ENCODE measurements at places on chromosomes 3 and 15.

GRCh38 chr3:113143353-113143752 lies 68.0 kb upstream of the BOC start:
- H3K4me3 ChIP-seq, result no peak overlapping the region
- H3K36me3 ChIP-seq, result no peaks in the 10 kb centered on the region
- no peak for DNase-seq
- H3K27me3 ChIP-seq, result peaks cover 3% of the 10 kb centered on the region

DNA sequence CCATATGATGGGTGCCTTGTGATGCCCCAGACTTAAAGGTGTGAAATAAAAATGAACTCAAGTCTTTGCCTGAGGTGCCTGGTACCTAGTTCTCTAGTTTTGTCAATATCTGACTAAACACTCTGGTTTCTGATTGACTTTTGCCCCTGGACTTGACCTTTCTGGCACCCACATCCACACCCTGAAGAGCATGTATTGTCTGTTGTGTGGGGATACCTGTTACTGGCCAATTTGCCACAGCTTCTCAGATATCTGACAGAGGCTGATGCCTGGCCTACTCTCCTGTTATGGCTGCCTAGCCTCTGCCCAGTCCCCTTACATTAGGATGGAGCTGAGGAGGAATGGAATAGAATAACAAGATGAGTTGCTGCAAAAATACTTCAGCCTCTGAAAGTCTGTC lies 3.6 kb downstream of the ZBTB38 start:
- no peak for DNase-seq
- H3K36me3 ChIP-seq, result peaks cover 3% of the 10 kb centered on the region
- peaks cover 3% of the 10 kb centered on the region for H3K27me3 ChIP-seq
- peaks cover 28% of the 10 kb centered on the region for H3K4me1 ChIP-seq
- H3K27ac ChIP-seq, result no peak overlapping the region

- DNase-seq, result no peak
- H3K4me1 ChIP-seq, result no peaks in the 10 kb centered on the region
- H3K36me3 ChIP-seq, result no peaks in the 10 kb centered on the region
- no peak overlapping the region for H3K4me3 ChIP-seq
- no peak overlapping the region for H3K27ac ChIP-seq
These were observed 149.7 kb upstream of the SPRED1 start for GRCh38 chr15:38102972-38103371.

GRCh38 chr3:44106756-44107155 lies 134.9 kb upstream of the TOPAZ1 start:
- no peak overlapping the region for H3K4me3 ChIP-seq
- H3K27me3 ChIP-seq, result peaks cover 86% of the 10 kb centered on the region
- H3K27ac ChIP-seq, result no peak overlapping the region
- no peak for DNase-seq
- H3K36me3 ChIP-seq, result peaks cover under 1% of the 10 kb centered on the region
- peaks cover 14% of the 10 kb centered on the region for H3K4me1 ChIP-seq

GRCh38 chr3:195774917-195775316 lies 36.8 kb downstream of the MUC4 start:
- no peak for DNase-seq
- no peaks in the 10 kb centered on the region for H3K4me1 ChIP-seq
- H3K36me3 ChIP-seq, result no peaks in the 10 kb centered on the region
- no peak overlapping the region for H3K4me3 ChIP-seq

DNA sequence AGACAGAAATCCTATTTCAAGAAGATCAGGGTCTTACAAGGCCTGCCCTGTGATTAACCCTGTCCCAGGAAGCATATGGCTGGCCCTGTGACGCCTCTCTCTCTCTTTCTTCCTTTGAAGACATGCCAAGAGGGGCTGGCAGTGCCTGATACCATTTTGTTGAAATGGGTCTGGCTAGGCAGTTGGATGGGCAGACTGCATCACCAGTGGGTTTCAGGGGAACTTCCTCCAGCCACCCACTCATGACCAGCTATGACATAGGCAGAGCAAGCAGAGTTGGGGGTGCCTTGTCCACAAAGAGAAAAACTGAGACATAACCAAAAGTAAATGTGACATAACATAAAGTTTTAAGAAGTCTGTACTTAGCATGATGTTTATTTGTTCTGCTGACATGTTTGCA lies 31.4 kb upstream of the MANF start:
- H3K27me3 ChIP-seq, result no peaks in the 10 kb centered on the region
- no peak overlapping the region for H3K27ac ChIP-seq
- peaks cover 8% of the 10 kb centered on the region for H3K36me3 ChIP-seq
- DNase-seq, result no peak
- no peak overlapping the region for H3K4me3 ChIP-seq

DNA sequence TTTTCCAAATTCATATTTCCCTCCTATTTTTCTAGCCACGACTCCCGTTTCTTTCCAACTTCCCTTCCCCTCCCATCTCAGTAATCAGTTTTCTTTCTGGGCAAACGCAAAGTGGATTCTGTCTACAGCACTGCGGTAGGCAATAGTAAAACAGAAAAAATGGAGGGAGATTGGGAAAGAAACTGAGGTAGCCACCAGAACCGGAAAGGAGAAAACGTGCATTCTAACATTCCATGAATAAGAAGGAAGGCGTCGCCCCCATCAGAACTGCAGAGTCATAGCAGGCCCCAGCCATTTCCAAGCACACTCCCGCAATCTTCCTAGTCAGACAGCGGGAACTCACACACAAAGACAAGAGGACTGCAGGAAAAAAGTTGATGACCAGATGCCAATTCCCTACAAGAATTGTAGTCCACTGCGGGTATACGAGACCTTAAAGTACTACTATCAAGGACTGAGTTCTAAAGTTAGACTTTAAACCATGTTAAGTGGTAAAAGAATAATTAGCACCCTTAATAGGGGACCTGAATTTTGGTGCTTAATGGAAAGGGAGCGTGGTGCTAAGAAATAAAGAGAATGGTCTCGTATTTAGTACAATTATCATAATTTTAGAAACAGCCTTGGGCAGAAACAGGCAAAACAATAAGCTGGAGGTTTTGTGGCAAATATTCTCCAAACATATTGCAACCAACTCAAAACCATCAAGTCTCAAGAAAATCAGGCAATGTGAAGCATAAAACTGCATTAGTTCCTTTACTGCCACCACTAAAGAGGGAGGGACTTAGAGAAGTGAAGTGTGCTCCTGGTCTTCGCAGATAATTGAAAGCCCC lies 1.4 kb downstream of the PFN2 start:
- DNase-seq, result peak; percentile 19
- H3K4me1 ChIP-seq, result peaks cover 34% of the 10 kb centered on the region
- H3K27me3 ChIP-seq, result no peaks in the 10 kb centered on the region
- H3K4me3 ChIP-seq, result peak overlapping the region; percentile 93
- peak overlapping the region; percentile 99 for H3K27ac ChIP-seq

DNA sequence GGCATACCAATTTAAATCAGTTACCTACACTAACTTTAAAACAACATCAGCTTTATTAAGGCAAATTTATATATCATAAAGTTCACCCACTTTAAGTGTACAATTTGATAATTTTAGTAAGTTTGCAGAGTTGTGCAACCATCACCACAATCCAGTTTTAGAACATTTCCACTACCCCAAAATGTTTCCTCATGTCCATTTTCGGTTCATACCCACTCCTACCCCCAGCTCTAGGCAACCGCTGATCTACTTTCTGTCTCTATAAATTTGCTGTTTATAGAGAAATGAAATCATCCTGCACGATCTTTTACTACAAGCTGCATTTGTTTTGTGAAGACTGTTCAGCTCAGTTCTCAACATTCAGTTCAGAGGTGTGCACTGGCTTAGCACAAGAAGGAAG lies 31.5 kb upstream of the FAM81A start:
- H3K27ac ChIP-seq, result no peak overlapping the region
- H3K4me1 ChIP-seq, result peaks cover 13% of the 10 kb centered on the region
- H3K27me3 ChIP-seq, result peaks cover 15% of the 10 kb centered on the region
- no peaks in the 10 kb centered on the region for H3K36me3 ChIP-seq
- no peak for DNase-seq
- no peak overlapping the region for H3K4me3 ChIP-seq

- H3K36me3 ChIP-seq, result peaks cover 20% of the 10 kb centered on the region
- peaks cover 14% of the 10 kb centered on the region for H3K4me1 ChIP-seq
- H3K27ac ChIP-seq, result no peak overlapping the region
- H3K27me3 ChIP-seq, result no peaks in the 10 kb centered on the region
These were observed 20.3 kb upstream of the PTPN9 start for GRCh38 chr15:75599401-75599800.

DNA sequence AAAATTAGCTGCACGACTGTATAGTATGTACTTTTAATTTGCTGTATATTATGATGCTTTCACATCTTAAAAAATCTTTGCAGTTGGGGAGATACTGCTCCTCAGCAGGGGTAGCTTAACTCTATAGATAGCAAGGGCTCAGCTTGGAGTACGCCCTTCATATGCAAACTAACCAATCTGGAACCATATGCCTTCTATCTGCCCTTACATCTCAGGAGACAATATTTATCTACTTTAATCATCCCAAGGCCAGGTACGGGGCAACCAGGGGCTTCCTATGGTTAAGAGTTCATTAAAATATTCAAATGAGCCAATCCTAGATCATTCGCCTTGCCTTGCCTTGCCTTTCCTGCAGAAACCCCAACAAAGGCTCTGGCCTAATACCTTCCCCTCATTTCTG lies 204.1 kb upstream of the ZBTB20 start:
- H3K27ac ChIP-seq, result no peak overlapping the region
- H3K27me3 ChIP-seq, result no peaks in the 10 kb centered on the region
- no peak overlapping the region for H3K4me3 ChIP-seq
- no peak for DNase-seq

DNA sequence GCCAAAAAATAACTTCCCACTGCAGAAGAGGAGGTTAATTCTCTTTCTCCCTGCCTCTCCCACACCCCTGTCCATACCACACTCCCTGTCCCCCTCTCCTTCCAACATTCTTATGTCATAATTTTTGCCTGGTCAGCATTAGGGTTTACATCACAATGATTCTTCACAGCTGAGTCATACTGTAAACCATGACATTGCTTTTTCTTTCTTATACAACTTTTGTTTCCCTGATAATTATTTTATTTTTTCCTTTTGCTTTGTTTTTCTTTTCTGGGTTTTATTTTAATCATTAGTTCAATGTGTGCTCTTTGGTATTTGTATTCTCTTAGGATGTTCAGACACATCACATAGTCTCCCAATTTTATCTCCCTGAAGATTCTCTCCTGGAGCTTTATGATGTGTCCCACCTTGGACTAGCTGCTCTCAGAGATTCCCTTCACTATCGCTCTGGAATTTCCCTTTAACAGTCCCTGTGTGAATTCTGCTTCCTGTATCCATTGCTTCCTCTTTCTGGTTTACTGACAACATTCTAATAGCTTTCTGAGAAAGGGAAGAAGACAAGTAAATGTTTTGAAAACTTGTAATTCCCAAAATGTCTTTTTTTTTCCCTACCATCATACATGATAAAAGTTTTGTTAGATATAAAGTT lies 70.7 kb downstream of the SOX2 start:
- no peak for DNase-seq
- H3K36me3 ChIP-seq, result no peaks in the 10 kb centered on the region
- no peak overlapping the region for H3K27ac ChIP-seq

- no peak overlapping the region for H3K27ac ChIP-seq
- H3K4me1 ChIP-seq, result no peaks in the 10 kb centered on the region
- H3K4me3 ChIP-seq, result no peak overlapping the region
- no peaks in the 10 kb centered on the region for H3K27me3 ChIP-seq
- DNase-seq, result no peak
These were observed 68.5 kb downstream of the TRANK1 start for GRCh38 chr3:36876181-36876936.

- H3K4me3 ChIP-seq, result no peak overlapping the region
- H3K27me3 ChIP-seq, result peaks cover 53% of the 10 kb centered on the region
- peaks cover 2% of the 10 kb centered on the region for H3K4me1 ChIP-seq
- H3K36me3 ChIP-seq, result no peaks in the 10 kb centered on the region
These were observed 1.7 kb downstream of the NMNAT3 start for GRCh38 chr3:139676108-139676507.

GRCh38 chr15:41622901-41623300 lies 37.3 kb upstream of the MGA start:
- H3K27ac ChIP-seq, result no peak overlapping the region
- H3K4me3 ChIP-seq, result no peak overlapping the region
- DNase-seq, result no peak
- H3K4me1 ChIP-seq, result no peaks in the 10 kb centered on the region
- H3K36me3 ChIP-seq, result peaks cover 2% of the 10 kb centered on the region

GRCh38 chr3:96410006-96410730 lies 404.2 kb upstream of the EPHA6 start:
- H3K27ac ChIP-seq, result no peak overlapping the region
- peaks cover 3% of the 10 kb centered on the region for H3K36me3 ChIP-seq
- no peaks in the 10 kb centered on the region for H3K4me1 ChIP-seq
- no peak overlapping the region for H3K4me3 ChIP-seq

GRCh38 chr3:15380980-15381890 lies 46.1 kb downstream of the METTL6 start:
- no peaks in the 10 kb centered on the region for H3K36me3 ChIP-seq
- H3K27ac ChIP-seq, result no peak overlapping the region
- no peak for DNase-seq
- H3K4me3 ChIP-seq, result no peak overlapping the region
- H3K4me1 ChIP-seq, result peaks cover 3% of the 10 kb centered on the region
